GM20000 (cell line): ENCODE measurements at places on chromosomes 3 and 15.

DNA sequence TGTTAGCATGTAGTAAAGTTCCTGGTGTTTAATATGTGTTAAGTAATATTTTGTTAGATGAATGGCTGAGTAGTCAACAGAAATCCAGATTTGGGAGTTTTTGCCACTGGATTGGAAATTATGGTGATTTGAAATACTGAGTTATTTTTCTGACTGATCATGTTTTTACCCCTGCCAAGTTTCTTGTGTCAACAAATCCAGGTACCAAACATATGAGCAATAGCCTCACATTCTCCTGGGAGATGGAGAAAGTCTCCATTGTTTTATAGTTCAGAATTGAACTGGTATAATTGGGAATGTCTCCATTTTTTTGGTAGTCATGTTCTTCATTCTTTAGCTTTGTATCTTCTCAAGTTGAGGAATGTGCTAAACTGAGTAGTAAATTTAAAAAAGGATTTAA is 767.2 kb upstream of the LMCD1 start:
- DNase-seq, result no peak

GRCh38 chr3:4421121-4421520 is 45.9 kb downstream of the SUMF1 start:
- DNase-seq, result peak; percentile 45

DNA sequence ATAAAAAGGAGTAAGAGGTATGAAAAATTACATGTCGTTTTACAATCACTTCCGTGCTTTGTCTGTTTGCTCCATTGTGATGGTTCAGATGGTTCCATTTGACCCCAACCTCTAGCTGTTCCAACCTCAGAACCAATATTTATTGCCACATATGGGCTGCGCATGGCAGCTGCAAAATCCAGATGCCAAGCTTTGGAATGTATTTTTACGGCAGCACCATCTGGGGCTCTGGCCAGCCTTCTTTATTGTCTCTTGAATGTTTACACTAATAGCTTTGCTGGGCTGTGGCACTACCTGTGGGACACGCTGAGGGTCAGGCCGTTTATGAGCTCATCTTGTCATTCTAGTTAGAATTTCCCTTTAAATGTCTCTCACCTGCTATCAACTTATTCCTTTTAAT is 219.8 kb downstream of the ROBO2 start:
- no peak for DNase-seq

DNA sequence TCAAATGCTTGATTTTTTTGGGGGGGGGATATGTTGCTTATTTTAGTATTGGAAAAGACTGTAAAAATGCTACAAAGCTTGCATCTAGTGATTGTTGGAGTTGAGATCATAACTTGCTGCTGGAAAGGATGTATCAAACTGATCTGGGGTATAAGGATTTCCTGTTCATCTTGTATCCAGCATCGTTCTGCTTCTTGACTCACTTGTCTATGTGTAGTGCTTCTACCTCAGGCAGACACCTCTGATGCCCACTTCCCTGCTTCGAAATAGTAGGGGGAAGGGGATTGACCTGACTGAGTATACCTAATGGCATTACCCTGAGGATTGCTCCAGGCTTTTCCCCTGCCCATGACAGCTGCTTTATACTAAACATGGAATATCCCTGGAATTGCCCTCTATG is 42.7 kb downstream of the STT3B start:
- DNase-seq, result no peak

GRCh38 chr3:31955581-31955980 is 25.5 kb downstream of the OSBPL10 start:
- DNase-seq, result no peak

DNA sequence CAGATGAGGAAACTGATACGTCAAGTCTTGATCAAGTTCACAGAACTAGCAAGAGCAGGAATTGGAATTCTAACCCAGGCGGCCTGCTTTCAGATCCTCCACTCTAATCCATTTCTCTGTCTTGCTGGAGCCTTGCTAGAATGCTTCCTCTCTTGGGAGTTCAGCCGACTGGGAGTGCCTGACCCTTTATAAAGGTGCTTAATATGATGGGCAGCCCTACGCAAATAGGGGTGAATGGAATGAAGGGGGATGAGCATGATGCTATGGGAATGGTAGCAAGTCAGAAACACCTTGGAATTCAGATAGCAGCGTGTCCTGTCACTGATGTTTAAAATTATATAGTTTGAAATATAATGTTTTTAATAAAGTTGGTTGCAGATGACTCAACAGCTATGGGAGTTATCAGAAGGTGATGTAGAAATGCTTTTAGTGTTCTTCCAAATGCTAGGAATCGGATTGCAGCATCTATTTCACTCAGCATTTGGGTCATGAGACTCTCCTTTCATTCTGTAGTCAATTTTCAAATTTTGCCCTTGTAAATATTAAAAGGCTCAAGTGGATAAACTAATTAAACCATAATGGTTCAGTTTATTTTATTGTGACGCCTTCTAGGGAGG is 150.7 kb downstream of the FNDC3B start:
- no peak for DNase-seq
